HS-5 (cell line): ENCODE measurements at places on chromosomes 13 and 19.

- no peak for DNase-seq
Measured at GRCh38 chr13:60273971-60274527, 110.3 kb upstream of the DIAPH3 start.

GRCh38 chr13:31835932-31836331 is 96.6 kb downstream of the RXFP2 start:
- DNase-seq: no peak

DNA sequence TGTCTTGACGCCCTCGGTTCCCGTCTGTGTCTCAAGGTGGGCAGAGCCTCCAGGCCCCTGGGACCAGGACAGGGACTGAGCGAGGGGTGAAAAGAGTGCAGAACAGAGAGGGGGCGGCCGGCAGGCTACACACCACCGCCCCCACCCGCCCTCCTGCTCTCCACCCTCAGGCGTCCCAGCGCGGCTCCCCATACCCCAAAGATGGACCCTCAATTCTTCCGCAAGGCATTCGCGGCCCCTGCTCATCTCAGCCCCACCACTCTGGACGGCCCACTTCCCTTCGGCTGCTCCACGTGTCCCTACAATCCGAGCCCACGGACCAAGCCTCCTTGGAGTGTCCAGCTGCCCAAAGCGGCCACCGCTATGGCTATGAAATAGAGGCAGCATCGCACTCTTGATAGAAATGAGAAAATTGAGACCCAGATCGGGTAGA is 1.8 kb downstream of the KLF16 start:
- no peak for DNase-seq

GRCh38 chr19:6663236-6664201 is 6.4 kb downstream of the TNFSF14 start:
- no peak for DNase-seq

DNA sequence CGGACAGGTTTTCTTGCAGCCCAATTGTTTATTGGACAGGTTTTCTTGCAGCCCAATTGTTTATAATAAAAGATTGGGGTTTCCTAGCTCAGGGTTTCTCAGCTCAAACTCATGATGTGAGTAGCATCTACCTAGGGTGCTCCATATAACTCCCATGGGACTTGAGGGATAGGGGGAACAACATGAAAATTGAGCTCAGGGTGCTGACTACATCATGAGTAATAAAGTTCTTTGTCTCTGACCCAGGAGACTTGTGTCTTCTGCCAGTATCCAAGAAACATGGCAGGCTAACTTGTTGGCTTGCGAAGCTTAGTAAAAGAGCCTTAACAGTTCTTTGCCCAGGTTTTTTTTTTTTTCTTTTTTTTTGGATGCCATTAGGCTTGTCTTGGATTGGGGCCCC is 59.2 kb upstream of the MYCBP2 start:
- no peak for DNase-seq

DNA sequence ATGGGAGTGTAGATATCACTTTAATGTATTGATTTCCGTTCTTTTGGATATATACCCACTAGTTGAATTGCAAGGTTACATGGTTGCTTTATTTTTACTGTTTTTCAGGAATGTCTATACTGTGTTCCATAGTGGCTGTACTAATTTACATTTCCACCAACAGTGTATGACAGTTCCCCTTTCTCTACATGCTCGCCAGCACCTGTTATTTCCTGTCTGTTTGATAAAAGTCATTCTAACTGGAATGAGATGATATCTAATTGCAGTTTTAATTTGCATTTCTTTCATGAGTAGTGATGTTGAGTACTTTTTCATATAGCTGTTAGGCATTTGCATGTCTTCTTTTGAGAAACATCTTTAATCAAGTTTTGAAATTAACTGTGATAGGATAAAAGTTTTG is 818.6 kb downstream of the SLITRK6 start:
- no peak for DNase-seq
